ENCODE measurements at places on chromosomes 2 and 18.

DNA sequence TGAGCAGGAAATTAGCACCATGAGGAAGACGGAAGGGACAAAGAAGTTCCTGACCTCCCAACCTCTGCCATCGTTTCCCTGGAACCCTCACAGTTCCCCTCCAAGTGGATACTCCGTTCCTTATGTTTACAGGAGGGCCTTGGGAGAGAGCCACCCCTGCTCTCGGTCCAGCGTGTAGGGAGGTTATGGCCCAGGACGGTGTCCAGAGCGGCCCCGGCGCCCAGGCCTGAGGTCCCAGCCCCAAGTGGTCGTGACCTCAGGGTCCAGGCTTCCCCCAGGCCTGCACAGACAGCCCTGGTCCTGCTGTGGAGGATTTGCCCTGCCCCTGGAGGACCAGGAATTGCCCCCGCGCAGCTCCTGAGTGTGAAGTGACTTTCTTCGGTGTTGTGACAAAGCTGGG, 61.8 kb upstream of the RBM44 start:
- H3K4me3 ChIP-seq, result no peak overlapping the region
- peaks cover 42% of the 10 kb centered on the region for H3K4me1 ChIP-seq
- no peak for DNase-seq
- no peak overlapping the region for H3K27ac ChIP-seq
- H3K27me3 ChIP-seq, result no peaks in the 10 kb centered on the region

DNA sequence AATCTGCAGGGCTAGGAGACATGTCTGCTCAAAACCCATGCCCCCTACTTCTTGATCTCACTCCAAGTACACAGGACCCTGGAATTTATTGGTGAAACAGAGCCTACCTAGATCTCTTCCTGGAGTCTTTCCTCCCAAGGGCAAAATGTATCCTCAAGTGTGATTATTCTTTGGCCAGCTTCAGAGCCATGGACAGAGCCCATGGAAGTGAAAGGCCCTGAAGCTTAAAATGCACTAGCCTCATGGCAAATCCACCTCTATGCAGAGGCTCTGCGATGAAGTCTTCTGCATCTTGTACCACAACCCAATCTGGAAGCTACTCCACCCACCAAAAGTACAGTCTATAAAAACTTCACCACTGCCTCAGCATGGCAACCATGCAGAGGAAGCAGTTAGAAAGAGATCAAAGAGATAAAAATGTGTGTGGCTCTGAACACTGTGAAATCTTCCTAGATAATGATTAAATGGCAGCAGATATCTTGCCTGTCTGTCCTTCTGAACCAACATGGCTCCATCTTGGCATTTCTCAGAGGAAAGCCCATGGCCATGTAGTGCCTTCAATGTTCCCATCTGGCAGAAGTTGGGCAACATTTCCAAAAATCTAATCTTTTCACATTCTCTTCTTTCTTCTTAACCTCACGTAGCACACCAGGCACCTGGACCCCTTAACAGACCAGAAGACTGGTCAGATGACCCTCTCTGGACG, 142.9 kb upstream of the KLF7 start:
- no peak overlapping the region for H3K4me3 ChIP-seq
- H3K27ac ChIP-seq, result no peak overlapping the region
- no peaks in the 10 kb centered on the region for H3K36me3 ChIP-seq
- H3K4me1 ChIP-seq, result peaks cover 9% of the 10 kb centered on the region
- H3K27me3 ChIP-seq, result no peaks in the 10 kb centered on the region
- DNase-seq, result peak; percentile 22

DNA sequence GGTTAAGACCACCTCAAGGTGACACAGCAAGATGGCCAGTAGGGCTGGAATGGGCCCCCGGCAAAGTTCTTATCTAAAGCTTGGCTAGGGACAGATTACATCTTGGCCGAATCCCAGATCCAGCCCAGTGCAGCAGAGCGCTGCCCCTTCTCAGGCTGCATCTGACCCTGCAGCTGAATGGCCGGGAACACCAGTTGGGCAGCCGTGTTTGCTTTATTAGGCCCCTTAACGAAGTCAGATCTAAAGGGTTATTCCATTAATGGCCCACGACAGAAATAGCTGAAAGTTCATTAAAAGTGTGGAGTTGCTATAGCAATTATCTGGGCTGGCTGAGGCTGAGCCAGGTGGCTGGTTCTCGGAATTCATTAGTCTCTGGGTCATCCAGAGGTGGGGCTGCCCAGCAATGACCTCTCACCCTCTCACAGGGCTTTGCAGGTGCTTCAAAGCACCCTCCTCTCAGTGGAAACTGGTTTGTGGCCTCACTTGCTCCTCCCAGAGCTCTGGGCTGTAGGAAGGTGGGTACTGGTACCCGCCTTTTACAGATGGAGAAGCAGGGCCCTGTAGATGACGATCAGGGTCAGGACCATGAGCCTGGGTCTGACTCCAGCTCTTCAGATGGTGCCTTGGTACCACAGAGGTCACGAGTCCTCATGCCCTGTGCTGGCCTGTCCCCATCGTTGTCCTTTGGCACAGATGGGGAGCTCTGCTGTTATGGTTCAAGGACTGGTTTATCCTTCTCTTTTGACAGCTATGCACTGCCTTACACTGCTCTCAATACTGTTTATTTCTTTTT, 68.8 kb downstream of the EMX1 start:
- no peaks in the 10 kb centered on the region for H3K4me1 ChIP-seq
- H3K27ac ChIP-seq, result no peak overlapping the region
- no peaks in the 10 kb centered on the region for H3K36me3 ChIP-seq
- H3K27me3 ChIP-seq, result no peaks in the 10 kb centered on the region

GRCh38 chr2:10978090-10978670, 66.4 kb downstream of the KCNF1 start:
- H3K4me1 ChIP-seq, result no peaks in the 10 kb centered on the region
- H3K36me3 ChIP-seq, result no peaks in the 10 kb centered on the region
- H3K27me3 ChIP-seq, result peaks cover 10% of the 10 kb centered on the region
- H3K27ac ChIP-seq, result no peak overlapping the region
- no peak for DNase-seq

- peak overlapping the region; percentile 29 for H3K27ac ChIP-seq
- no peak for DNase-seq
- no peaks in the 10 kb centered on the region for H3K36me3 ChIP-seq
- H3K27me3 ChIP-seq, result no peaks in the 10 kb centered on the region
Measured at GRCh38 chr2:191189112-191189635, 38.4 kb upstream of the STAT4 start.

- no peaks in the 10 kb centered on the region for H3K27me3 ChIP-seq
- no peak overlapping the region for H3K4me3 ChIP-seq
- peaks cover 89% of the 10 kb centered on the region for H3K4me1 ChIP-seq
- H3K36me3 ChIP-seq, result peaks cover 9% of the 10 kb centered on the region
- DNase-seq, result no peak
- peak overlapping the region; percentile 86 for H3K27ac ChIP-seq
Measured at GRCh38 chr2:197209246-197209645, 101.3 kb downstream of the ANKRD44 start.

DNA sequence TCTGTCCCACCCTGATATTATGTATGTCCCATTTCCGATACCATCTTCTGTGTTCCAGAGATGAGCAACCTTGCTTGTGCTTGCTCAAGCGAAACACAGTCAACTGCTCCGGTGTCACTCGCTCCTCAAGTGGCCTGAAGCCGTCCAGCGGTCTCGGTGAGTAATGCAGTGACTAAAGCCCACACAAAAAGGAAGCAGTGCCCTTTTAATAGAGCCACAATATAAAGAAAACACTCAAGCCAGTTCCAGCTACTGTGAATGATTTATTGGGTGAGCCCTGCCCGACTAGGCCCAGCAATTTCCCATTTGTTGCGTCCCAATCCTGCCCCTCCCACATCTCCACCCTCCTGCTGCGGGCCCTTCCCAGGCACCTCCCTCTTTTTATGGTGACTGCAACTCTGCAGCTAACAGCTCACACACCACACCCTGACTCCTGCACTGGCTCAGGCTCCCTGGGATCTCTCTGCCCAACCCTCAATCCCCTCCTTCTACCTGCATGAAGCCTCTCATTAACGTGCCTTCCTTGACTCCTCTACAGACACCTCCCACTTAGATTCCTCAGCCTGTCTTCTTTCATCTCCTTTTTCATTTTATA, 44.2 kb upstream of the DSC1 start:
- no peak overlapping the region for H3K27ac ChIP-seq
- H3K4me1 ChIP-seq, result no peaks in the 10 kb centered on the region
- H3K27me3 ChIP-seq, result no peaks in the 10 kb centered on the region
- no peaks in the 10 kb centered on the region for H3K36me3 ChIP-seq
- no peak for DNase-seq

- no peaks in the 10 kb centered on the region for H3K36me3 ChIP-seq
- H3K4me1 ChIP-seq, result no peaks in the 10 kb centered on the region
- DNase-seq, result no peak
- no peak overlapping the region for H3K27ac ChIP-seq
Measured at GRCh38 chr2:240960309-240960970, 38.0 kb upstream of the SNED1 start.

- no peaks in the 10 kb centered on the region for H3K36me3 ChIP-seq
- no peaks in the 10 kb centered on the region for H3K27me3 ChIP-seq
- H3K4me1 ChIP-seq, result peaks cover 40% of the 10 kb centered on the region
- peak overlapping the region; percentile 90 for H3K4me3 ChIP-seq
- H3K27ac ChIP-seq, result peak overlapping the region; percentile 63
- peak; percentile 3 for DNase-seq
Measured at GRCh38 chr2:32064021-32064601, 755 bp downstream of the SPAST start.

DNA sequence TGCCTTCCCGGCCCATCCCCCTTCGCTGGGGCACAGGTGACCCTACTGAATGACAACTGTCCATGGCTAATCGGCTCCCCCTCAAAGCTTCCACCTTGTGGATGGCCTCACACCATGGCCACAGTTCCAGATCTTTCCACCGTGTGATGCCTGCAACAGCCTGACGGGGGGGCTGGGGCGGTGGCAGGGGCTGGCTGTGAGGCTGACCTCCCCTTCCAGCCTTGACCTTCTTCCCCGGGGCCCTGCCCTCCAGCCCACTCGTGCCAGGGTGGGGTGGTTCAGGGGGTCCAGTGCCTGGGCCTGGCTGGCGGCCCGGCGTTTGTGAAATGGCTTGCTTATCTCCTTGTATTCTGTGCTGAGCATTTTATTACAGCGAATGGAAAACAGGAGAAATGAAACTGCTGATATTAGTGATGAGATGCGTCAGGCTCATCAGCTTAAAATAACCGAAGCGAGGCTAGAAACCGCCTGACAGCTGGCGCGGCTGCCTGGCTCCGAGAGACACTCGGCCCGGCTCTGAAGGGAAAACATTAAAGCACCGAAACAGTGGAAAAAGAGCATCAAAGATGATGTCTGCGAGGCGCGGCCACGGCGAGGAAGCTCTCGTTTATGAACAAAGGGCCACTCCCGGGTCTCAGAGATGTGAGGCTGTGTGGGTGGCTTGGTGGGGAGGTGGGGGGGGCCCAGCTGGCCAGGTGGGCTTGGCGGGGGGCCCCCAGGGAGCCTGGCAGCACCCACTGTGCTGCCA, 916 bp upstream of the PDCD1 start:
- no peak for DNase-seq
- H3K36me3 ChIP-seq, result no peaks in the 10 kb centered on the region
- peak overlapping the region; percentile 61 for H3K27ac ChIP-seq
- H3K4me1 ChIP-seq, result peaks cover 95% of the 10 kb centered on the region
- H3K4me3 ChIP-seq, result peak overlapping the region; percentile 71

DNA sequence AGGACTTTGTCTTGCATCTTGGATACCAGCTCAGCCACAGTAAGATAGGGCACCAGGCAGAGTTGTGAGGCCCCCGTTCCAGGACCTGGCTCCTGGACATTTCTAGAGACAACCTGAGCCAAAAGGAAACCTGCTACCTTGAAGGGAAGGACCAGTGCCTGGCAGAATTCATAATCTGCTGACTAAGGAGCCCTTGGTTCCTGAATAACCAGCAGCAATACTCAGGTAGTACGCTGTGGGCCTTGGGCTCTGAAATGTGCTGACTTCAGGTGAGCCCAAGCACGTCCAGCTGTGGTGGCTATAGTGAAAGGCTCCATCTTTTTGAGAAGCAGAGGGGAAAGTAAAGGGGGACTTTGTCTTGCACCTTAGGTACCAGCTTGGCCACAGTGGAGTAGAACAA, 28.5 kb downstream of the SERPINB11 start:
- H3K4me1 ChIP-seq, result no peaks in the 10 kb centered on the region
- no peaks in the 10 kb centered on the region for H3K36me3 ChIP-seq
- no peak overlapping the region for H3K4me3 ChIP-seq
- H3K27ac ChIP-seq, result no peak overlapping the region

DNA sequence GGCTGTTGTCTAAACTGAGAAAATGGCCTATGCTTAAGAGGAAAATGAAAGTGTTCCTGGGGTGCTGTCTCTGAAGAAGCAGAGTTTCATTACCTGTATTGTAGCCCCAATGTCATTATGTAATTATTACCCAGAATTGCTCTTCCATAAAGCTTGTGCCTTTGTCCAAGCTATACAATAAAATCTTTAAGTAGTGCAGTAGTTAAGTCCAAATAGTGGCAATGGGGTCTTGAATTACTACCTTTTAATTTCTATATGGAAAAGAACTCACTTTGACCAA, 13.8 kb upstream of the ALLC start:
- no peaks in the 10 kb centered on the region for H3K4me1 ChIP-seq
- H3K27me3 ChIP-seq, result no peaks in the 10 kb centered on the region
- H3K4me3 ChIP-seq, result no peak overlapping the region
- H3K27ac ChIP-seq, result no peak overlapping the region

DNA sequence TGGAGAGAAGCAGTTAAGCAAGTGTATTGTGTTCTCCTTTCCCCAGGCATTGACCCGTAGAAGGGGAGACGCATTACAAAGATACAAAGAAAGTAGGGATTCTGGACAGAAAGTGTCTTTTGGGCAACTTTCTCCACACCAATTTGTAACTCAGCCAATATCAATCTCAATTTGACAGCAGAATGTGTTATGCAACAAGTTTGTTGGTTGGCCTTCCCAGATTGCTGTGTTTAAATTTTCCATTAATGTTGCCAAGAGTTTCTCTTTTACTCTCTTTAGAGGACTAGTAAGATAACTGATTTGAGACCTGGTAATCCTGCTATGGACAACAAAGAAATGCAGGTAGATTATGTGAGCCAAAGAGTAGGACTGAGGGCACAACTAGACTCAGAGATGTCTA, 279.6 kb downstream of the ZNF804A start:
- DNase-seq, result no peak
- H3K27ac ChIP-seq, result no peak overlapping the region
- no peak overlapping the region for H3K4me3 ChIP-seq
- H3K36me3 ChIP-seq, result no peaks in the 10 kb centered on the region
- H3K27me3 ChIP-seq, result no peaks in the 10 kb centered on the region

DNA sequence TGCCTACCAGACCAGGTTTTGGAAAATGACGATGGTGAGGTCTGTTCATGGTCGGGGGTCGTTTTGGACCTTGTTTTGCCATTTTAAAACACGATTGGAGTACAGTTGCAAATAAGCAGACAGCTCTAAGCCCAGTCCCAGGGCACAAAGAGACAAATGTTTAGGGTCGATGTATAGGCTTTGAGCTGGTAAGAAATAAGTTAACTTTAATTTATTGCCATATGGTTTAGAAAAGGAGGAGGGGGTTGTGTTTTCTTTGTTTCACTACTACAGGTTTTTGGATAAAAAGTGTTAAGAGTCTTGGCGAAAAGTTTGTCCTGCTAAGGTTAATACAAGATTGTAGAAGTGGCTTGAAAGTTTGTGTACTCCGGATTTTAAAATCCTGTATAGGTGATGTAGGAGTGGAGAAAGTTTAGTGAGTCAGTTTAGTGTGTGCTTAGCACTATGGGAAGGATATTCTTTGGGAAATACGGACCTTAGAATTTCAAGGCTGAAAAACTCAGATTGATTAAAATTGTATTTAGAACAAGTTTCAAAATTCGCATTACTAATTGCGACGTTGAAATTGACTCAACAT, 1.3 kb downstream of the KCMF1 start:
- no peak for DNase-seq
- peak overlapping the region; percentile 69 for H3K27ac ChIP-seq
- H3K4me1 ChIP-seq, result peaks cover 37% of the 10 kb centered on the region
- peaks cover 3% of the 10 kb centered on the region for H3K36me3 ChIP-seq
- no peaks in the 10 kb centered on the region for H3K27me3 ChIP-seq

Data from CD4-positive, alpha-beta T cell (primary cell).